ENCODE measurements at places on chromosomes 4 and X. TPM values are rescaled to one million over a fixed set of nuclear protein-coding genes. Genes with fewer than 3 reads are reported as not detected.

Gene NHS
- polyA plus RNA-seq = 0.06 TPM

Gene MAGEC3
- polyA plus RNA-seq = not detected

Gene UBL4A
- polyA plus RNA-seq = 60.7 TPM

Gene TCEAL6
- polyA plus RNA-seq = not detected

Gene GAGE13
- polyA plus RNA-seq = 0.38 TPM

Gene TBX22
- 0.87 TPM for polyA plus RNA-seq

Gene ADD1
- polyA plus RNA-seq = 297 TPM

Gene CSN1S1
- not detected for polyA plus RNA-seq

Gene LNX1
- 2.1 TPM for polyA plus RNA-seq

Gene PNMA3
- 8.9 TPM for polyA plus RNA-seq

Gene HS6ST2
- polyA plus RNA-seq = 15.5 TPM

Gene TACR3
- polyA plus RNA-seq = not detected

Gene CHM
- 13.9 TPM for polyA plus RNA-seq

Gene SYP
- 1.3 TPM for polyA plus RNA-seq

Gene HTRA3
- 6.9 TPM for polyA plus RNA-seq

Gene CFI
- 2.6 TPM for polyA plus RNA-seq

Gene RTL3
- not detected for polyA plus RNA-seq

Gene PNCK
- 25.5 TPM for polyA plus RNA-seq

Gene HTN3
- not detected for polyA plus RNA-seq

Gene SLC10A6
- polyA plus RNA-seq = not detected

Gene HERC5
- polyA plus RNA-seq = 1.1 TPM

Gene CSAG3
- polyA plus RNA-seq = not detected

Gene ACE2
- polyA plus RNA-seq = 0.45 TPM

Gene GAGE12H
- polyA plus RNA-seq = not detected

Gene CXCL9
- polyA plus RNA-seq = not detected

Gene SCML2
- polyA plus RNA-seq = 14.5 TPM

Gene PIR
- 5.3 TPM for polyA plus RNA-seq

Gene RAB33A
- 7.2 TPM for polyA plus RNA-seq

Gene CT45A5
- polyA plus RNA-seq = not detected

Gene DRD5
- not detected for polyA plus RNA-seq

Measured in cardiac muscle cell (in vitro differentiated cells and primary cell).